ENCODE measurements at places on chromosomes 1 and 21. TPM values are rescaled to one million over a fixed set of nuclear protein-coding genes. Genes with fewer than 3 reads are reported as not detected.

MX1 gene
- 11.4 TPM for total RNA-seq

CMPK1 gene
- 111 TPM for total RNA-seq

OR6K3 gene
- not detected for total RNA-seq

- no peak for DNase-seq
Measured at GRCh38 chr1:111586112-111586511, 33.5 kb upstream of the RAP1A start.

DNA sequence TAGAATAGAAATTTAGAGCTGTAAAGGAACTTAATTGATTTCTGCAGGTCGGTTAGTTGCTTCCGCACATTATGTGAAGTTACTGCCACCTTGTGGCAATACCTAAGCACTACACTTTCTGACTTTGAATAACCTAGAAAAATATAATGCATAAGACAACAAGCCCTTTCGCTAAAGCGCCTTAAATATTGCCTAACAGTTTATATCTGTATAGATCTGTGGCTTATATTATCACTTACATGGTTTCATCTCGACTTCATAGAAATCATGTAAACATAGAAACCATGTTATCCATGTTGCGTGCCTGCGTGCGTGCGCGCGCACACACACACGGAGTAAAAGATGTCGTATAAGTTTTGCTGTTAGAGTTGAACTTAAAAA, 10.9 kb upstream of the IFI16 start:
- DNase-seq, result peak; percentile 57

GRCh38 chr21:36369064-36369685, 16.0 kb upstream of the CHAF1B start:
- DNase-seq, result no peak
